ENCODE measurements at places on chromosomes 2 and 18.
A peak's percentile ranks its signal among the peaks of the same experiment; 100 is the strongest.

GRCh38 chr2:202037086-202037485, 3.4 kb downstream of the FZD7 start:
- DNase-seq = no peak

GRCh38 chr2:159712929-159713420, 669 bp downstream of the MARCHF7 start:
- DNase-seq = no peak

- no peak for DNase-seq
Measured at GRCh38 chr2:95004287-95004686, 21.2 kb upstream of the MAL start.

GRCh38 chr18:8619835-8620577, 10.8 kb downstream of the RAB12 start:
- DNase-seq = no peak

DNA sequence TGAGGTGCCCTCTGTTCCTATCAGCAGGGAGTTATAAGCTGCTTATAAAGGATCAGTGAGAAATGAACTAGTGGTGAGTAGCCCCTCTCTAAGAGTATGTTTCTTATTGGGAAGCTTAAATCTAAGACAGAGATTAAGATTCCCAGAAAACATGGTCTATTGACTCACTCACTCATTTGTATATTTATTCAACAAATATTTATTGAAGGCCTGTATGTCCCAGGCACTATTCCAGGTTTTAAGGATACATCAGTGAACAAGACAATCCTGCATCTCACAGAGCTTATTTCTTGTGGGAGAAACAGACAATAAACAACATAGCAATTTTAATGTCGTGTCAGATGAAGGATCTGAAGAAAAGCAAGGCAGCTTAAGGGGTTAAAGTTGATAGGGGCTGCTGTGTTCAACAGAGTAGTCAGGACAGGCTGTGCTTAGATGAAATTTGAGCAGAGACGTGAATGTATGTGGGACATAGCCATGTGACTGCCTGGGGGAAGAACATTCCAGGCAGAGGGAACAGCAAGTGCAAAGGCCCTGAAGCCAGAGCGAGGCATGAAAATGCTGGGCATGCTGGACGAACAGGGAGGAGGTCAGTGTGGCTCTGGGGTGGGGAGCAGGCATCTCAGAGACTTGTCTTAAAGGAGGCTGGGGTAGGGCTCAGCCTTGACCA, 14.8 kb upstream of the PSD4 start:
- no peak for DNase-seq

DNA sequence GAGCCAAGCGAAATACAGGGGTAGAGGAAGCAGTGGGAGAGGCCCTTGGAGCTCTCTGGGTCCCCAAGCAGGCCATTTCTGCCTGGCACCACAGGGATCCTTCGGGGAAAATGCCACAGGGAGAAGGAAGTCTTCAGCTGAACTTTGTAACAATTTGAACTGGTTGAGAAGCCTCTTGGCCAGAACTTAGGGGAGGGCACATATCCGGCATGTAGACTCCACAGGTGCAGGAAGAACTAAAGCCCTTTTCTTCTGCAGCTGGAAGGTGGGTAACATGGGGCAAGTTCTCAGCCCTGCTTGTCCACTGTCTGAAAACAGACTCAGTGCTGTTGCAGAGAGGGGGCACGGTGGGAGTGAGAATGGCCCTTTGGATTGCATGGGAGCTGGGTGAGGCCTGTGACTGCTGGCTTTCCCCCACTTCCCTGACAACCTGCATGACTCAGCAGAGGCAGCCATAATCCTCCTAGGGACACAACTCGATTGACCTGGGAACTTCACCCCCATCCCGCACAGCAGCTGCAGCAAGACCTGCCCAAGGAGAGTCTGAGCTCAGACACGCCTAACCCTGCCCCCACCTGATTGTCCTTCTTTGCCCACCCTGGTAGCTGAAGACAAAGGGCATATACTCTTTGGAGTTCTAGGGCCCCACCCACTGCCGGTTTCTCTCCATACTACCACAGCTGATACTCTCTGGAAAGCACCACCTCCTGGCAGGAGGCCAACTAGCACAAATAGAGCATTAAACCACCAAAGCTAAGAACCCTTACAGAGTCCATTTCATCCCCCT, 101.6 kb upstream of the FAM136A start:
- DNase-seq = no peak

GRCh38 chr2:203582468-203582867, 47.4 kb upstream of the RAPH1 start:
- DNase-seq = no peak

DNA sequence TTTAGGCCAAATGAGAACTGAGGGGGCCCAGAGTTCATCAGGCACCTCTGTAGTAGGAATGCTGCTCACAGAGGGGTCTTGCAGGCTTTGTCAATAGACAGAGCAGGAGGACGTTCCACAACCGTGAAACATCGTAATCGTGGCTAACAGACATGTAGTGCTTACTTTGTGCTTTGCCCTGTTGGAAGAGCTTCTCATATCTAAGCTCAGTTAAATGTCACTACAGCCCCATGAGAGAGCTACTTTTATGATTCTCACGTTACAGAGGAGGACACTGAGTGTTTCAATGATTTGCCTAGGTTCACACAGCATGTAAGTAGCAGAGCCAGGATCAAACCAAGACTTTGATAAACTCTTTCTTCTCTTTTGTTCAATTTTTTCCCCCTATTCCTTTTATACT, 136.6 kb downstream of the MYCN start:
- no peak for DNase-seq

DNA sequence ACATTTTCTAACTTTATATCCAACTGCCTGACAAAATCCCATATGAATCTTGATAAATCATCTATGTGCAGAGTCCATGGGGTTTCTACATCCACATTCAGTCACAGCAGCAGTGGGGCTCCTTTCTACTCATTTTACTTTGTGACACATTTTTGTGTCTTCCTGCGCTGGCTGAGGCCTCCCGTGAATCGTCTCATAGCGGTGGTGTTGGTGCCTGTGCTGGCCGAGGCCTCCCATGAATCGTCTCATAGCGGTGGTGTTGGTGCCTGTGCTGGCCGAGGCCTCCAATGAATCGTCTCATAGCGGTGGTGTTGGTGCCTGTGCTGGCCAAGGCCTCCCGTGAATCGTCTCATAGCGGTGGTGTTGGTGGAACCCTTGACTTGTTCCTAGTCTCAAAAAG, 17.0 kb downstream of the SNED1 start:
- no peak for DNase-seq

DNA sequence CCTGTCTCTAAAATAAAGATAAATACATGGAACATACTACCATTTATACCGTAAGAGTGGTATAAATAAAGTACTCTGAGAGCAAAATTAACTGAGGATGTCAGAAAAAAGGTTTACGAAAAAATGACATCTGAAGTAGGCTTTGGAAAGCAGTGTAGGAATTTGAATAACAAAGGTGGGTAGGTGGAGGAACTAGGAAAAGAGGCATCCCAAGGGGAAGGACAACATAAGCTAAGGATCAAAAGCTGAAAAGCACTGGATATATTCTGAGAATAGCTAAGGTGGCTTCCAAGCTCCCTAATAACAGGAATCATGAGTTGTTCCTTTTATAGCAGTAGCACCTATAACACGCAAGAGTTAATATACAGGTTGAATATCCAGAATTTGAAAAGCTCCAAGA, 91.3 kb downstream of the BAZ2B start:
- DNase-seq = no peak

- DNase-seq = no peak
Measured at GRCh38 chr2:101076581-101076980, 74.5 kb downstream of the RPL31 start.

DNA sequence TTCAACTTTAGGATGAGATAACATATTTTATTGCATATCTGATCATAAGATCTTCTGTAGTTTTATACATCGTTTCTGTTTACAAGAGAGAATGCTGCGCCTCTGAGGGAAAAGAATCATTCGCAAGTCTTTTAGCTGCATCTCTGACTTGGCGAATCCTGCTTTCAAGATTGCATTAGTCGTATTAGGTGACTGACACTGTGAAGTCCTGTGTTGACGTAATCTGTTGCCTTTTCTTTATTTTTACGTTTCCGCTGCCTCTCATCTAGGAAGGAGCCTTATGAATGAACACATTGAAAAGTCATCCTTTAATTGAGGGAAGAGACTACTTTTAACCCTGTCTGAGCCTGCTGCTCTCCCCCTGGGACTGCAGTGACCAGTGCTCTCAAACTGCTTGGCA, 101.5 kb downstream of the LDLRAD4 start:
- no peak for DNase-seq

DNA sequence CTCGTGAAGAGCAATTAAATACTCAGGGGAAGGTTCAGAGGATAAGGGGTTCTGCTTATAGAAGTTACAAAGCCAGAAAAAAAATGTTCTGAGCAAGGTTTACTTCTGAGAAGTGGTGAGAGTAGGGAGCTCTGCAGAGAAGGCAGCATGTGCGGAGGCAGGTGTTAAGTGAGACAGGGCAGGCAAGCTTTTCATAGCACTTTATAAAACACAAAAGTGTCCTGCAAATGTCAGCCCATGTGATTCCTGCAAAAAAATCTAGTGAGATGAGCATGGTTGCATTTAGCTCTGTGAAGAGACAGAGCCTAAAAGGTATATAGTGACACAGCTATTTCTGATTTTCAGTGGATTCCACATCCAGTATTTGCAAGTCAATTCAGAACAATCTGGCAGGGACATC, 223.8 kb upstream of the SYT4 start:
- no peak for DNase-seq

- no peak for DNase-seq
Measured at GRCh38 chr2:41084321-41084720, 632.4 kb upstream of the SLC8A1 start.

- no peak for DNase-seq
Measured at GRCh38 chr2:235606004-235606715, 112.3 kb downstream of the AGAP1 start.

GRCh38 chr2:2992634-2993033, 385.0 kb downstream of the EIPR1 start:
- DNase-seq = no peak

- no peak for DNase-seq
Measured at GRCh38 chr2:120470041-120470965, 124.4 kb downstream of the INHBB start.

- no peak for DNase-seq
Measured at GRCh38 chr18:33330711-33331110, 109.8 kb downstream of the CCDC178 start.

DNA sequence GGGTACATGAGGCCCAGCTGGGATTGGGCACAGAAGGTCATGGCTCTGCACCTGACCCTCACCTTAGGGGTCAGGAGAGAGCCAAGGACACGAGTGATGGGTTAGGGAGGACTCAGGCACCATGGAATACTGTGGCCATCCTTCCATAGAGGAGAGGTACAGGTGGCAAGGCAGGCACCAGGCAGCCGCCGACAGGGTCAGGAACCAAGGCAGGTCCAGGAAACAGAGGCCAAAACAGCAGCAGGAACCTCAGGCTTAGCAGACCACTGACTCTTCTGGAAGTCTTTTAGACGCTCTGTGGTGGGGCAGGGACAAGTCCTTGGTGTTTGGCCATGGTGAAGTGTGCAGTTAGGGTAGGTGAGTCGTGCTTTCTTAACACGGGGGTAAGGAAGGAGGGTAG, 128.0 kb downstream of the NEDD4L start:
- DNase-seq = no peak

GRCh38 chr2:200264631-200265030, 41.9 kb upstream of the SPATS2L start:
- no peak for DNase-seq

GRCh38 chr18:8439055-8439454, 170.2 kb upstream of the RAB12 start:
- DNase-seq = no peak

DNA sequence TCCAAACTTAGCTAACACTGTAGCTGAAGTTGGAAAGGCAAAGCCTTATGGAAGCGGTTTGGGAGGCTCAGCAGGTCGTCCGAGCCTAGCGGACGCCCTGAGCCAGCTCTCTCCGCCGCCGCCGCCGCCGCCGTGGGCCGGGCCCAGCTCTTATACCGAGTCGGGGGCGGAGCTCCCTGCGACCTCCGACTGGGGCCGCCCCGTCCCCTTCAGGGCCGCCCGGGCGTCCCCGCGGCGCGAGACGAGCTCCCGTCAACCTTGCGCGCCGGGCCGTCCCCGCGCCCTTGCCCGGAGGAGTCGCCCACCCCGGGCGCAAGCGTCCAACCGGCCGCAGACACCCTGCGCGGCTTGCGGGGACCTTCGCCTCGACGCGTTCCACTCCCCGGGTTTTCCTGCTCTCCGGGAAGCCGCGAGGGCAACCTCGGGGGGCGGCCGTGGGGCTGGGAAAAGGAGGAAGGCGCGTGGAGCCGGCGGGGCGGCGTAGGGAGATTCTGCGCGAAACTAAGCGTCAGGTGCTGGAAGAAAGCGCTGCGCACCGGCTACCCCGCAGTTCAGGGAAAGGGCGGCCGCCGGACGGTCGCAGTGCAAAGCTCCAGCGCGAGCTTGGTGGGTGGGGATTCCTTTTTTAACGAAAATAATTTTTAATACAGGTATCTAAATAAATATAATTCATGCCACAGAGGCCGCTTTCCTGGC, at the start of gene SLC40A1:
Gene SLC40A1, minus strand, starts transcription at position 129 of the 696 bp plus-strand sequence. CDS start 326 bp downstream, outside the sequence.
- DNase-seq = peak; percentile 51

DNA sequence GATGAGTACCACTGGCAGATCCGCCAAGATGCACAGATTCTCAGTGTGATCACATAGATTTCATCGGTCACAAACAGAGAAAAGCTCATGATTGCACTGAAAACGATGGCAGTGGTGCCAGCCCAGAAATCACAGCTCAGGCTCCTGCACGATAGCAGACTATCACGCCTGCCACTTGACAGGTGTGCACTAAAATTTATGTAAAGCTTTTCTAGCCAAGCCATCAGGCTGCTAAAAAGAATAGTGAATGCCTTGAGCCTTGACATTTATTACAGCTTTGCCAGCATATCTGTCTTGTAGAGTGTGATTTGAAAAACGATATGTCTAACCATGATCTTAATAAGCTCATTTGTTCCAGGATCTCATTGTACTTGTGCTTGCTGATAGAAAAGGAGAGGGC, 409.5 kb upstream of the CWC22 start:
- DNase-seq = no peak

GRCh38 chr18:46343931-46344372, 239.8 kb downstream of the HAUS1 start:
- DNase-seq = no peak

- no peak for DNase-seq
Measured at GRCh38 chr2:208097313-208097712, 27.0 kb downstream of the CRYGD start.

DNA sequence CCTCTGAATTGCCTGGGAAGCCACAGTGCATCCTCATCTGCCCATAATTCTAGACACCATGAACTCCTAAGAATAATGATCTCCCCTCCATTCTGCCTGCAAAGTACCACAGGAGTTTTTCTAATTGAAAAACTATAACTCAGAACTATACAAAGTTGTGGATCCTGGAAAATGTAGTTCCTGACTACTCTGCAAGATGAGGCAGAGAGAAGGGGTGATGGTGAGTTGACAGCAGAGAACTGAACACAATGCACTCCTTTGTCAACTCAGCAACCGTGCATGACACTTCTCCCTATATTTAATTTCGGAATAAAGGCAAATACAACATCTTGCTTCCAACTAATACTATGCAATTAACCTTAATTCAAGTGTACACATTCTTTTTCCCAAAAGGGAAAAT, 471.1 kb upstream of the FAM98A start:
- DNase-seq = no peak

GRCh38 chr2:207341804-207342203, 176.1 kb upstream of the KLF7 start:
- DNase-seq = no peak

GRCh38 chr2:128631698-128632500, 313.2 kb upstream of the HS6ST1 start:
- DNase-seq = no peak

- DNase-seq = no peak
Measured at GRCh38 chr2:201327678-201328077, 29.5 kb downstream of the FLACC1 start.

GRCh38 chr18:24799720-24800119, 339.3 kb downstream of the HRH4 start:
- DNase-seq = no peak

All from T-helper 1 cell (primary cell).